HFFc6 (cell line): ENCODE measurements at places on chromosomes 1 and 21. TPM values are rescaled to one million over a fixed set of nuclear protein-coding genes. Genes with fewer than 3 reads are reported as not detected.

PKLR gene
- not detected in 3 replicates for total RNA-seq

TNFRSF1B gene
- total RNA-seq = 0.25 to 0.60 TPM (median 0.43 TPM) in 3 replicates

IGSF3 gene
- total RNA-seq = not detected in 3 replicates

COL18A1 gene
- total RNA-seq = 35.7 to 90.2 TPM (median 47.3 TPM) in 3 replicates

C1orf116 gene
- total RNA-seq = 0.04 to 0.09 TPM (median 0.08 TPM) in 3 replicates

MGST3 gene
- 202 to 215 TPM (median 213 TPM) in 3 replicates for total RNA-seq

GBP7 gene
- total RNA-seq = not detected in 3 replicates

RAVER2 gene
- 1.8 to 2.4 TPM (median 2.1 TPM) in 3 replicates for total RNA-seq

FLG gene
- not detected in 3 replicates for total RNA-seq

ANGPTL3 gene
- total RNA-seq = not detected in 3 replicates

TMEM269 gene
- total RNA-seq = not detected in 2 replicates

SLC25A34 gene
- 0.55 to 0.79 TPM (median 0.59 TPM) in 3 replicates for total RNA-seq

RBP7 gene
- 0.37 TPM in 1 of 3 replicates, not detected in the others for total RNA-seq

MX2 gene
- 0.05 to 0.36 TPM (median 0.24 TPM) in 3 replicates for total RNA-seq

SPATA1 gene
- 0.55 to 0.80 TPM (median 0.63 TPM) in 3 replicates for total RNA-seq

PCBP3 gene
- not detected in 3 replicates for total RNA-seq

CD53 gene
- total RNA-seq = not detected in 3 replicates

CELA3A gene
- total RNA-seq = not detected in 3 replicates

NPPA gene
- total RNA-seq = not detected in 3 replicates

MFSD2A gene
- total RNA-seq = 3.2 and 3.6 TPM in 2 replicates

ZBTB8OS gene
- total RNA-seq = 44.9 to 48.0 TPM (median 47.2 TPM) in 3 replicates

SPRR4 gene
- total RNA-seq = not detected in 3 replicates

FNDC5 gene
- 0.66 to 0.93 TPM in 2 of 3 replicates, not detected in the other for total RNA-seq

ZBED6 gene
- 29.0 to 33.2 TPM (median 30.0 TPM) in 3 replicates for total RNA-seq

LIPI gene
- not detected in 3 replicates for total RNA-seq

CR1 gene
- total RNA-seq = not detected in 3 replicates

PTAFR gene
- 0.26 to 0.42 TPM (median 0.37 TPM) in 3 replicates for total RNA-seq

WDR3 gene
- total RNA-seq = 33.9 and 35.0 TPM in 2 replicates

F5 gene
- total RNA-seq = not detected in 3 replicates

DNALI1 gene
- 1.3 to 2.8 TPM (median 2.6 TPM) in 3 replicates for total RNA-seq

FHAD1 gene
- 0.16 to 0.19 TPM in 2 of 3 replicates, not detected in the other for total RNA-seq

RBM8A gene
- total RNA-seq = 141 to 189 TPM (median 152 TPM) in 3 replicates

ANXA9 gene
- total RNA-seq = 0.28 to 0.46 TPM (median 0.45 TPM) in 3 replicates

ZFP69B gene
- 3.2 and 4.3 TPM in 2 replicates for total RNA-seq

CDK18 gene
- 0.24 to 2.2 TPM (median 0.41 TPM) in 3 replicates for total RNA-seq

C1orf94 gene
- not detected in 2 replicates for total RNA-seq

TSTD1 gene
- total RNA-seq = not detected in 2 replicates

CFAP141 gene
- not detected in 3 replicates for total RNA-seq

PROX1 gene
- 0.16 to 0.33 TPM (median 0.29 TPM) in 3 replicates for total RNA-seq

DIRAS3 gene
- total RNA-seq = 0.81 to 2.2 TPM (median 1.6 TPM) in 3 replicates

TFF2 gene
- not detected in 3 replicates for total RNA-seq

DIPK1A gene
- total RNA-seq = 15.5 to 22.3 TPM (median 17.8 TPM) in 3 replicates

SPATA21 gene
- not detected in 2 replicates for total RNA-seq

DPYD gene
- total RNA-seq = 35.9 to 71.1 TPM (median 40.9 TPM) in 3 replicates

HSD3B2 gene
- total RNA-seq = not detected in 3 replicates

GPA33 gene
- total RNA-seq = not detected in 3 replicates

OR2T10 gene
- total RNA-seq = not detected in 3 replicates

CIART gene
- 5.6 to 9.5 TPM (median 8.2 TPM) in 3 replicates for total RNA-seq

LRRC71 gene
- 0.46 TPM in 1 of 2 replicates, not detected in the other for total RNA-seq

BARHL2 gene
- total RNA-seq = not detected in 3 replicates

SLC30A7 gene
- total RNA-seq = 27.7 and 32.4 TPM in 2 replicates

HAPLN2 gene
- total RNA-seq = not detected in 3 replicates

C1QB gene
- not detected in 3 replicates for total RNA-seq

TTC34 gene
- total RNA-seq = 0.09 to 0.19 TPM (median 0.12 TPM) in 3 replicates

WDR64 gene
- total RNA-seq = not detected in 3 replicates

SH2D1B gene
- total RNA-seq = not detected in 3 replicates

TCP10L gene
- total RNA-seq = not detected in 3 replicates

OLIG1 gene
- total RNA-seq = not detected in 3 replicates

ADCY10 gene
- 0.16 TPM in 1 of 2 replicates, not detected in the other for total RNA-seq

CXADR gene
- 0.03 to 0.28 TPM in 2 of 3 replicates, not detected in the other for total RNA-seq
